ENCODE measurements at places on chromosomes 7 and 10.

- DNase-seq, result no peak
Observed at GRCh38 chr7:22150221-22150620, 204.5 kb upstream of the CDCA7L start.

GRCh38 chr10:15237351-15237750 is 68.9 kb upstream of the NMT2 start:
- no peak for DNase-seq

GRCh38 chr10:32577448-32577847 is 131.5 kb downstream of the CCDC7 start:
- DNase-seq, result no peak

- no peak for DNase-seq
Observed at GRCh38 chr7:41425926-41426325, 277.0 kb downstream of the INHBA start.

- DNase-seq, result no peak
Observed at GRCh38 chr10:18906636-18907035, 142.0 kb upstream of the MALRD1 start.

DNA sequence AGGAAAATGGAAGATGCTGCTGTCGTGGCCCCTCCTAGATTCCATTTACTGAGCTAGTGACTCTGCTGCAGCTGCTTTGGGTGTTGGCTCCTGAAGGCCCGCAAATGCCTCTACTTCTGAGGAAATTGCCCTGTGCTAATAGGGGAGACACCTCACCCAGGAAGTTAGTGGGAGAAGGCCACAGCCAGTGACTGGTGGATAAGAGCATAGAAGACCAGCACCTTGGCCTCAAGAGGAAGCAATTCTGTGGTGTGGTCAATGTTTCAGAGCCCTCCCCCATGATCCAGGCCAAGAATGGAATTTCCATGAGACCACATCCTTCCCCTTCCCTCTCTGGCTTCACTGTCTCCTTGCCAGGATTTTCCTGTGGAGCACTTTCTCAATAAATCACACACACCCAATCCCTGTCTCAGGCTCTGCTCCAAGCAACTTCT is 25.0 kb upstream of the FZD1 start:
- DNase-seq, result no peak

GRCh38 chr10:119318411-119319160 is 111.2 kb downstream of the GRK5 start:
- no peak for DNase-seq

GRCh38 chr10:129694691-129695243 is 227.7 kb downstream of the MGMT start:
- no peak for DNase-seq

Data from stimulated activated CD4-positive, alpha-beta T cell treated with anti-CD3 and anti-CD28 coated beads, Interleukin-1b, Interleukin-23, amount 100 ng/mL, for 1 hour (primary cell).